ENCODE measurements at places on chromosomes 6 and 20.

- DNase-seq, result no peak
These were observed 70.1 kb downstream of the SLC16A10 start for GRCh38 chr6:111157412-111157811.

DNA sequence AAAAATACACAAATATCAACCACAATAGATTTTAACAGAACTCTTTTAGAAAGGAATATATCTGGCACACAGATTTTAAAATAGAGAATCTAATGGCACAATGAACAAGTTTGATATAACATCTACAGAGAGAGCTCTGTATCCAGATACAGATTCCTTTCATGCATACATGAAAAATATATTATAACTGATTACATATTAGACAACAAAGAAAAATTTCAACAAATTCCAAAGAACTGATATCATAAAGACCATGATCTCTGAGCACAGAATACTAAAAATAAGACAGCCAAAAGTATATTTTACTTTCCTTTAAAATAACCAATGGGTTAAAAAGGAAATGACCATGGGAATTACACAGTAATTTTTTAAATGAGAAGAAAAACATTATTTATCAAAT is 74.1 kb upstream of the MAP7 start:
- no peak for DNase-seq

- no peak for DNase-seq
These were observed 40.3 kb upstream of the PDE7B start for GRCh38 chr6:135811170-135811569.

GRCh38 chr6:45832063-45832462 is 183.6 kb downstream of the CLIC5 start:
- DNase-seq, result peak; percentile 10

GRCh38 chr20:6740096-6740495 is 27.4 kb upstream of the BMP2 start:
- DNase-seq, result no peak

GRCh38 chr6:103405321-103405720 is 1454.4 kb downstream of the HACE1 start:
- DNase-seq, result no peak

- peak; percentile 77 for DNase-seq
These were observed 52.7 kb downstream of the PYGB start for GRCh38 chr20:25300496-25301170.

GRCh38 chr6:17269840-17270239 is 11.3 kb upstream of the RBM24 start:
- no peak for DNase-seq
